ENCODE measurements at places on chromosomes 12 and 14.

GRCh38 chr12:54159589-54159988, 29.2 kb downstream of the SMUG1 start:
- no peak for DNase-seq

- peak; percentile 89 for DNase-seq
Observed at GRCh38 chr14:99568567-99569560, 35.1 kb downstream of the CCDC85C start.

- DNase-seq = peak; percentile 44
Observed at GRCh38 chr12:91577586-91578539, 395.2 kb upstream of the DCN start.

GRCh38 chr14:20662968-20663732, 21.2 kb upstream of the RNASE4 start:
- DNase-seq = peak; percentile 86

GRCh38 chr12:46238821-46239220, 30.0 kb downstream of the SLC38A1 start:
- DNase-seq = no peak

DNA sequence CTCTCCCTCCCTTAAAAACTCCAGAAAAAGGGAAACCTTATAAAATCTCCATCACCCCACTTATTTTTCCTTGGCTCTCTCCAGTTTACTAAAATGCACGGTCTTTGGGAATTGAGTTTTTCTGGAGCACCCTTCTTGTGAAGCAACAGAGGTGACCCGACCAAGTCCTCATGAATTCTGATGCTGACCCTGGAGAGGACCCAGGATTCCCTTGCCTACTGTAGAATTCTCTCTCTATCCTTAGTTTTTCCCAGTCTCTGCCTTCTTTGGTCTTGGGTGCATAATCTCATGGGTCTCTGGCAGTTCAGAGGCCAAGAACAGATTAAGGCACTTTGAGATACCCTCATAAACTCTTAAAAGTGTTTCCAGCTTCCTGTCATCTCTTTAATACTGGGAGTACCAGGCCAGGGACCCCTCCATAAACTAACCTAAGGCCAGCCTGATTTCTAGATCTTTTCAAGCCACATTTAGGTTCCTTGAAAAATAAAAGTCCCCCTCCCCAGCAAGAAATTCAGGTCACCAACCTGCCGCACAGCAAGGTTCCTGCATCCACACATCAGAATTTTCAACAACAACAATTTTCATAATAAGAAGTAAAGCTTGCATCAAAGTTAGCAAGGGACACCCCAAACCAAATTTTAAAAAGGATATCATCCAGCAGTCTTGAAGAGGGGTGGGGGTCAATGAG, 5.1 kb upstream of the HOXC4 start:
- no peak for DNase-seq

DNA sequence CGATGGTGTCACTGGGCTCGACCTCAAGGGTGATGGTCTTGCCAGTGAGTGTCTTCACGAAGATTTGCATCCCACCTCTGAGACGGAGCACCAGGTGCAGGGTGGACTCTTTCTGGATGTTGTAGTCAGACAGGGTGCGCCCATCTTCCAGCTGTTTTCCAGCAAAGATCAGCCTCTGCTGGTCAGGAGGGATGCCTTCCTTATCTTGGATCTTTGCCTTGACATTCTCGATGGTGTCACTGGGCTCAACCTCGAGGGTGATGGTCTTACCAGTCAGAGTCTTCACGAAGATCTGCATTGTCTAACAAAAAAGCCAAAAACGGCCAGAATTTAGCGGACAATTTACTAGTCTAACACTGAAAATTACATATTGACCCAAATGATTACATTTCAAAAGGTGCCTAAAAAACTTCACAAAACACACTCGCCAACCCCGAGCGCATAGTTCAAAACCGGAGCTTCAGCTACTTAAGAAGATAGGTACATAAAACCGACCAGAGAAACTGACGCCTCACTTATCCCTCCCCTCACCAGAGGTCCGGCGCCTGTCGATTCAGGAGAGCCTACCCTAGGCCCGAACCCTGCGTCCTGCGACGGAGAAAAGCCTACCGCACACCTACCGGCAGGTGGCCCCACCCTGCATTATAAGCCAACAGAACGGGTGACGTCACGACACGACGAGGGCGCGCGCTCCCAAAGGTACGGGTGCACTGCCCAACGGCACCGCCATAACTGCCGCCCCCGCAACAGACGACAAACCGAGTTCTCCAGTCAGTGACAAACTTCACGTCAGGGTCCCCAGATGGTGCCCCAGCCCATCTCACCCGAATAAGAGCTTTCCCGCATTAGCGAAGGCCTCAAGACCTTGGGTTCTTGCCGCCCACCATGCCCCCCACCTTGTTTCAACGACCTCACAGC, 717 bp downstream of the UBC start:
- peak; percentile 95 for DNase-seq

DNA sequence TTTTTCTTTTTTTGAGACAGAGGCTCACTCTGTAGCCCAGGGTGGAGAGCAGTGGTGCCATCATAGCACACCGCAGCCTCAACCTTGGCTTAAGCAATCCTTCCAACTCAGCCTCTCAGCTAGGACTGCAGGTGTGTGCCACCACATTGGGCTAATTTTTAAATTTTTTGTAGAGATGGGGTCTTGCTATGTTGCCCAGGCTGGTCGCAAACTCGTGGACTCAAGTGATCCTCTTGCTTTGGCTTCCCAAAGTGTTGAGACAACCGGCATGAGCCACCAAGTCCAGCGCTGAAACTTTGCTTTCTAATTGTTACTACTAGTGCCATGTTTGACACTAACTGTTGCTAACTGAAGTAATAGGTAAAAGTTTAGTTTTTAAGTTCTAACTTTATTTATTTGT, 8.0 kb downstream of the RNF10 start:
- DNase-seq = no peak

DNA sequence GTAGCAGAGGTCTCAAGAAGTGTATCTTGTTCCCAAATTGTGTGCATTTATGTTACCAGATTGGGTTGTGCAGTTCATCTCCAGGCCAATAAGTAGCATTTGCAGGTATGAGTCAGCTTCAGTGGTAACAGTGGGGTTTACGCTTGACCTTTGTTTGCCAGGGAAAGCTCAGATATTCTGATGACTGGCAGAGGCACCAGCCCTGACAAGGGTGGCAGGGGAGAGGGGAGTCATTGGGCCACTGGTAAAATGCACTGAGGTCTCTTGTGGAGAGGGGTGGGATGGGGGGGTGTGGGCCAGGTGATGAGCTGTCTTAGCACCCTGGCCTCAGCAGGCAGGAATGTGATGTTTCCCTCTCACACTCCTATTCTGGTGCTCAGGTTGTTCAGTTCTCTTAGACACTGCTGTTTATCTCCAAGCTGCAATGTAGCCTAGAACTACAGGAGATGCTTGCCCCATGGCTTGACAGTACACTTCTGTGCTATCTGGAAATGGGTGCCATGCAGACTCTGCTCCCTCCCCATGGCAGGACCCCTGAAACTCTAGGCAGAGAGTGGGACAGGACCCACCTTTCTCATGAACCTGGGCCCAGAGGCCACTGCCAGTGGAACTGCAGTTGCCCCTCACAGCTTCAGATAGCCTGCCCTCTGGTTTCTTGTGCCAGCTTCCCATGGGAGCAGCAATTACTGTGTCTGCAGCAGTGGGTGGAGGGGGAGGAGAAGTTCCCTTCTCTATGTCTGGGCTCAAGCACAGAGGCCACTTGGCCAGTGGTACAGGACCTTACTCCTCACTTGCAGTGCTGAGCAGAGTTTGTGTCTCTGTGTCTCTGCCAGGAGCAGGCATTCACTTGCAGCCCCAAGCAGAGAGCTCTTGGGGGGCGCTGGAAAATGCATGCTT, 31.9 kb downstream of the USP15 start:
- no peak for DNase-seq

GRCh38 chr12:82749015-82749414, 62.3 kb downstream of the TMTC2 start:
- no peak for DNase-seq

DNA sequence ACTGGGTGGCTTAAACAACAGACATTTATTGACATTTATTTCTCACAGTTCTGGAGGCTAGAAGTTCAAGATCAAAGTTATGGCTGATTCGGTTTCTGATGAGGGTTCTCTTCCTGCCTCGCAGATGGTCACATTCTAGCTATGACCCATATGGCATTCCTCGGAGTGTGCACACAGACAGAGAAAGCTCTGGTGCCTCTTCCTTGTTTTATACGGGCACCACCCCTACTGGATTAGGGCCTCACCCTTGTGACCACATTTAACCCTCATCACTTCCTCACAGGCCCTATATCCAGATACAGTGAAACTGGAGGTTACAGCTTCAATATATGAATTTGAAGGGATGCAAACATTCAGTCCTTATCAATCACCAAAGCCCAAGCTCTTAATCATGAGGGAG, 77.0 kb upstream of the OVCH1 start:
- no peak for DNase-seq

DNA sequence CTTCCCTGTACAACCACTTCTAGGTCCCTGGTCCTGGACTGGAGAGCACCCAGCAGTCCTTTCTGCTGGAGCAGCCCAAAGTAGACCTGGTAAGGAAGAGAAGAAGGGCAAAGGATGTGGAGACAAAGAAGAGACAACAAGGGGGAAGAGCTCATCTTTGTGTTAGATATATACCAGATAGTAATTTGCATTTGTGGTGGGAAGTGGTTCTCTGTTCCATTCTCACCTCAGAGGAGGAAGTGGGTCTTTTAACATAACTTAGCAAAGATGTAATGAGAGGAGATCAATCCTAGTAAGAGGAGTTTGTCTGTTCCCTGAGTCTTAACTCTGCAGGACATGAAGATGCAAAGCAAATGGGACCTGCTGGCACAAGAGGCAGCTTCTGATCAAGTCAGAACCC, 8.0 kb downstream of the CCDC198 start:
- no peak for DNase-seq

GRCh38 chr12:89890161-89890560, 181.5 kb upstream of the ATP2B1 start:
- DNase-seq = no peak

DNA sequence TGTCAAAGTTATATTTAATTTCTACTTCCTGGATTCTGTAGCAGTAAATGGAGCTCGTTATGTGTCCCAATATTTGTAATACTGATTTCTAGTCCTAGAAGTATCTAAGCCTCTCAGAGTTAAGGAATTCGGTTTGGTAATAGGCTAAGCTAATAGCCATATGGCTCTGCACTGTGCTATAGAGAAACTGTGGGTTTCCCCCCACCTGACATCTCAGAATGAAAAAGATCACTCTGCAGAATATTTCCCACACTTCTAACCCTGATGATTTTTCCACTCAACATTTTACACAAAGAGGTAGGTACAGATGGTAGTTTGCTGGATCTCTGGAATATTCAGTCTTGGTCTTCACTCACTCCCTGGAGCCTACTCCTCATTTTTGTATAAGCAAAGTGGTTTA, 71.2 kb downstream of the BORCS5 start:
- no peak for DNase-seq

GRCh38 chr14:75753696-75754095, 92.7 kb downstream of the TTLL5 start:
- no peak for DNase-seq

GRCh38 chr12:109818905-109819500, 14.2 kb downstream of the TRPV4 start:
- no peak for DNase-seq

- DNase-seq = no peak
Observed at GRCh38 chr12:76997011-76997780, 68.2 kb downstream of the E2F7 start.

GRCh38 chr12:124386059-124386458, 91.2 kb downstream of the RFLNA start:
- DNase-seq = no peak

GRCh38 chr12:52202361-52203078, 10.7 kb upstream of the KRT80 start:
- DNase-seq = no peak

DNA sequence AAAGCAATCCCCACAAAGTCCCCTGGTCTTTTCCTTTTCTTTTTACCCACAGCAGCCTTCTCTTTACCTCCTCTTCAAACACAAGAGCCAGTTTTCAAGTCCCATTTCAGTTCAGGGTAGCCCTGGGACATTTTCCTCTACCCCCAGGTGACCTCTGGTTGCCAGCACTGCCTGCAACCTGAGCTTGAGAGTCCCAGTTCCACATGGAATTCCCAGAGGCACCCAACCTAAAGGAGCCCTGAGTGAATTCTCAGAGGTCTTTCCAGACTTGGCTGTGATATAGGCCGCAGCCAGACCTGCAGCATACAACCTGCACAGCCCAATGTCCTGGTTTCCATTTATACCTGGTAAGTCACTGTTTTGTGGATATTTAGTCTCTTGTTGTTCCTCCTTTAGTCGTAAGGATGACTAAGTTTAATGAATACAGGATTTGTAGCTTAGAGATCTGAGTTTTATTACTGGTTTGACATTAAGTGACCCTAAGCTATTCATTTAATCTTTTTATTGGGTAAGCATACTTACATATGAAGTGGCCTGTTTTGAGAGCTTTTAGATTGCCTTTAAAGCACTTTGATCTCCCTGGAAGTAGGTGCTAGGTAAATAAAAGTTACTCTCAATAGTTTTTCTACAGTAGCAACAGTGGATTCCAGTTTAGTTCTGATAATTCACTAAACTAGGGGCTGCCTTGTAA, 159.8 kb downstream of the TGFB3 start:
- no peak for DNase-seq

GRCh38 chr12:53862831-53863230, 75.8 kb upstream of the HOXC13 start:
- DNase-seq = no peak

DNA sequence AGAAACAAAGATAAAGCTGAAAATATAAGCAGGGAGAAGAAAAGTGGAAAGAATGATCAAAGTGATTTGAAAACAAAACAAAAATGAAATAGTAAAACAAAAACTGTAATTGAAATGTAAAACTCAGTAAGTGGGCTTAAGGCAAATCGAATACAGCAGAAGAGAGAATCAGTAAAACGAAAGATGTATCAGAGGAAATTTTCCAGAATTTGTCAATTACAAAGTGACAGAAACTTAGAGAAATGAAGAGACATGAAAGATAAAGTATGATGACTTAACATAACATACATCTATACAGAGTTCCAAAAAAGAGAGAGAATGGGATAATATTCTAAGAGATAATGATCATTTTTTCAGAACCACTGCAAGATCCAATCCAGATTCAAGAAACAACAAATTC, 10.5 kb downstream of the ZFC3H1 start:
- DNase-seq = no peak
